ENCODE measurements at places on chromosomes 5 and 9. TPM values are rescaled to one million over a fixed set of nuclear protein-coding genes. Genes with fewer than 3 reads are reported as not detected.

Gene ALDOB
- 0.85 TPM for total RNA-seq

Gene GPRIN1
- 5.8 TPM for total RNA-seq

Gene CCDC187
- 0.04 TPM for total RNA-seq

Gene SLC23A1
- total RNA-seq, result not detected

Gene NCBP1
- 51.3 TPM for total RNA-seq

Gene TYRP1
- 0.14 TPM for total RNA-seq

Gene PCDHB15
- 8.7 TPM for total RNA-seq

Gene ROR2
- 19.8 TPM for total RNA-seq

Gene TRIM7
- 1.4 TPM for total RNA-seq

Gene GTF2H2C
- total RNA-seq, result 47.2 TPM

Gene CDH9
- 0.21 TPM for total RNA-seq

Gene MSX2
- 0.73 TPM for total RNA-seq

Gene TAF1L
- 0.02 TPM for total RNA-seq

Gene FGF1
- total RNA-seq, result not detected

Gene LCN2
- total RNA-seq, result 3.0 TPM

Gene ALDH7A1
- total RNA-seq, result 178 TPM

Gene SLC6A19
- not detected for total RNA-seq

Gene RLN1
- 0.66 TPM for total RNA-seq

Gene CXCL14
- total RNA-seq, result 0.64 TPM

Gene LRRC19
- total RNA-seq, result not detected

Gene PCDHB14
- total RNA-seq, result 2.6 TPM

Gene BOD1
- 123 TPM for total RNA-seq

Gene OLFM1
- total RNA-seq, result 31.8 TPM

Gene GM2A
- total RNA-seq, result 33.1 TPM

Gene SHOC1
- total RNA-seq, result not detected

Gene NMUR2
- 0.16 TPM for total RNA-seq

Gene RPL35
- 1,710 TPM for total RNA-seq

Gene PLGRKT
- total RNA-seq, result 19.2 TPM

Gene FBXL7
- total RNA-seq, result 14.4 TPM

Gene LECT2
- not detected for total RNA-seq

Gene ANKRD20A1
- 0.27 TPM for total RNA-seq

Gene PFN3
- total RNA-seq, result 0.48 TPM

Gene ENTREP1
- 21.1 TPM for total RNA-seq

Gene GLRA1
- total RNA-seq, result not detected

Gene C5orf52
- total RNA-seq, result not detected

Gene IL9
- not detected for total RNA-seq

Gene BAAT
- total RNA-seq, result 0.17 TPM

Gene SPINK6
- not detected for total RNA-seq

Gene TMEM215
- 0.34 TPM for total RNA-seq

Gene EQTN
- 1.4 TPM for total RNA-seq

Gene CER1
- total RNA-seq, result 4.1 TPM

Gene MAMDC4
- total RNA-seq, result 6.7 TPM

Gene EGFL7
- total RNA-seq, result 54.6 TPM

Gene TPM2
- total RNA-seq, result 146 TPM

Gene FOXD4L4
- total RNA-seq, result 0.14 TPM

Gene C9orf72
- total RNA-seq, result 23.1 TPM

Gene MED7
- total RNA-seq, result 11.2 TPM

Gene BARHL1
- total RNA-seq, result not detected

Gene ANKRD34B
- 3.6 TPM for total RNA-seq

Gene SLC45A2
- total RNA-seq, result not detected

Gene ZCCHC9
- 30.4 TPM for total RNA-seq

Gene HTR4
- not detected for total RNA-seq

Gene IGIP
- 1.2 TPM for total RNA-seq

Gene IL3
- not detected for total RNA-seq

Gene GRIA1
- 0.76 TPM for total RNA-seq

Gene SLC28A3
- 0.05 TPM for total RNA-seq

Gene LRRC14B
- not detected for total RNA-seq

Gene N4BP3
- 41.6 TPM for total RNA-seq

Gene EFNA5
- total RNA-seq, result 17.4 TPM
